ENCODE measurements at places on chromosomes 5 and 9.

GRCh38 chr5:177233206-177233605 is 70.3 kb downstream of the RAB24 start:
- no peak for DNase-seq

- no peak for DNase-seq
Measured at GRCh38 chr5:174849426-174849825, 125.0 kb downstream of the MSX2 start.

GRCh38 chr5:83644301-83644700 is 76.4 kb downstream of the HAPLN1 start:
- no peak for DNase-seq

GRCh38 chr9:98132806-98133631 is 14.0 kb upstream of the TRIM14 start:
- DNase-seq: no peak

GRCh38 chr5:117333011-117333410 is 758.4 kb upstream of the SEMA6A start:
- no peak for DNase-seq

GRCh38 chr9:135478191-135478590 is 1.4 kb upstream of the PPP1R26 start:
- DNase-seq: no peak

DNA sequence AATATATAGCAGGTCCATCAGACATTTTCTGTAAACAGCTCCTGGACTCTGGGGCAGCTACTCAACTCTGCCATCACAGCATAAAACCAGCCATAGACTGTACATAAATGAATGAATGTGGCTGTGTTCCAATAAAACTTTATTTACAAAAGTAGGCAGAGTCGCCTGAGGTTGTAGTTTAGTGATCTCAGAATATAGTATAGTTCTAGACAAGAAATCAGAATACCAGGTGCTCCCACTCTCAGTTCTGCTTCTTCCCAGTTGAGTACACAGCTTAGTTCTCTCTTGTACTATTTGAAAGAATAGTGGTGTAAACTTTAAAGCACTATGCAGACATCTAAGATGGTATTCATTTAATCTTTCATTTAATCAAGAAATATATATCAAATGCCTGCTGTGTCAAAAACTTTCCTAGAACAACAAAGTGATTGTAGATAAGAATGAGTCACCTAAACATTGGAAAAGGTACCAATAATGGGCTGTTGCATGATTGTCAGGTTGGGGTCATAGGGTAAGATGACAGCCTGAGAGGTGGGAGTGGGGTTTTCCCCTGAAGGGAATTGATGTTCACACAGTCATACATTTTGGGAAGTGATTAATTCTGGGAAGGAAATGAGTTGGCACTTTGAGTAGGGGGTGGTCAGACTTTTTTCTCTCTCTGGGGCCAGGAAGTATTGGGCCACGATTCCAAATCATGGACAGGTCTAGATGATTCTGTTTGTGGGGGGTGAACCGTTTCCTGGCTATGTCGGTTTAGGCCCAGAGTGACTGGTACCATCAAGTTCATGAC is 37.0 kb downstream of the TNFSF8 start:
- DNase-seq: no peak

- DNase-seq: no peak
Measured at GRCh38 chr9:112550531-112550930, 63.9 kb downstream of the KIAA1958 start.

DNA sequence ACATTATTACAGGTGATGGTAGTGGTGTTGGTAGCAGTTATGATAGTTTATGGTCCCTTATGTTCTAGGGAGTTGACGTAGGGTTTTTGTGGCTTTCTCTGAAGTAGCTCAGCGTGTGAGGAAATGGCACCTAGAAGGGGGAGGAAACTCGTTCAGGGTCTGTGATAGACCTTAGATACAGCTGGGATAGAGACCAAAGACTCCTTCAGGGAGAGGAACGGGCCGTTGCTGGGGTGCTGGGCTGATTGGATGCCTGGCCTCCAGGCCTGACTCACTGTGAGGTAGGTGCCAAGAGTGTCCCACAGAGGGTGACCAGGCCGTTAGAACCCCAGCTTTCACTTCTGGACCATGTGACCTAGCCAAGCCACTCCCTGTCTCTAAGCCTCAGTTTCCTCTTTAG is 96.6 kb downstream of the DAB2IP start:
- DNase-seq: no peak

GRCh38 chr5:111635916-111636570 is 121.0 kb downstream of the NREP start:
- DNase-seq: no peak

GRCh38 chr9:35395076-35395705 is 94.7 kb upstream of the RUSC2 start:
- DNase-seq: no peak

DNA sequence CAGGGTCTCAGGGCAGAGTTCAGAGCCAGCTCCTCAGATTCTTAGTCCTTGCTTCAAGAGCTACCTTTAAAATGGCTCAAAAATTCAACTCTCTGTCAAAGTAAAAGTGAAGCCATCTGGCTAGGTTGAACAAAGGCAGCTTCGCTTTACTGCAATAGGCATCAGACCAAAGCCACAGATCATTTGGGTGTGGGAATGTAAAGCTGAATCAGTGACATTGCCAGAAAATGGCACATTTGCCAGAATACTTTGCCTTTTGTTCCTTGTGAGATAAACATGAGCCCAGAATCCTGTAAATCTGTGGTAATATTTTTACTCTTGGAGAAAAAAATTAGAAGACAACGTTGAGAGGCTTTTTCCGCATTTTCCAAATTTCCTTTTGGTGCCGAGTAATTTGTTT is 210.5 kb downstream of the PALM2AKAP2 start:
- DNase-seq: no peak

DNA sequence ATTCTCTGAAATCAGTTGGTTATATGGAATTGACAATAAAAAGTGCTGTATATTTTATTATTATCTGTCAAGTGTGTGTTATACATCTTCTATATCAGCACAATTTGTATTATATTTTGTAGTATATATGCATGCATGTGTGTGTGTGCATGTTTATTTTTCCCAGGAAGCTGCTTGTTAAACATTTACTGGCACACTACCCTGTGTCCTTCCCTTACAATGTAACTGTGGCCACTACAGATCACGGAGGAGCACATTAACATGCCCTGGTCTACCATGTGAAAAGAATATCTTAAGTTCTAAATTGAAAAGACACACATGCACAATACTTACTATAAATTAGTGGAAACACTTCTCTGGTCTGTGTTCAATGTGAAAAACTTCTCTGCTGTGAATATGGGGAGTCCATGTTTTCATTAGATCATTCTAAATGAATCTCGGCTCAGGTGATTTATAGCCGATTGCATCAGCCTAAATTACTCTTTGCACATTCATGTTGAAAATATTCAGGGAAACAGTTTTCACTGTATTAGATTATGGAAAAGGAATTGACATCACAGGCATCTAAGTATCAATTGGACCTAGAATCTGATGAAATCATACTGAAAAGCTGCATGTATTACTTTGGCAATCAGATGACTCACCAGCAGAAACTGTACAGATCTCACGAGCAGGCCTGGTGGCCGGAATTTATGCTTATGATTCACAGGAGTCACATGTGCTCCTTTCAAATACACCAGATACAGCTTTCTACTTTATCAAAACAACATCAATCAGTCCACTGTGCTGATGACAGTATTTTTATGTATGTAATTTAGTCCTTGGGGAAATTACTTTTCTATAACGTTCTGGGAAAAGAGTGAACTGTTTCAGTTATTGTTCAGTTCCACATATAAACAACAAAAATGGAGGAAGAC is 39.4 kb downstream of the LURAP1L start:
- peak; percentile 46 for DNase-seq

- no peak for DNase-seq
Measured at GRCh38 chr5:39223565-39224156, 4.3 kb upstream of the FYB1 start.

GRCh38 chr9:91805031-91805430 is 145.0 kb downstream of the ROR2 start:
- no peak for DNase-seq

DNA sequence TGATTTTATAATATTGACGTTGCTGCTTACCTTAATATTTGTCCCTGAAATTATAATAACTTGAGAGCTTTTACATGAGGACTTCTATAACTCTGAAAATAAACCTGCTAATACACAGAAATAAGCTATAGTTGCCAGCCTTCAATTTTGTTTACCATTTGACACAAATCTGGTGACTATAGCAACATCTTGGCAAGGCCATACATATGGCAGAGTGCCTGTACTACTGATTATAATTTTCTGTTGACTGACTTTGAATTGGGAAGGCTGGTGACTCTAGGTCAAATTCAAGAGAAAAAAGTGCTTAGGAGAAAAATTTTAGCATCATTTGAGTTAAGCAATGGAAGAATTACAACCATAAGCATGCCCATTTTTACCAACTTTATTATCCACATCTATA is 581.4 kb upstream of the PTPRD start:
- no peak for DNase-seq

- no peak for DNase-seq
Measured at GRCh38 chr9:97809666-97810344, 43.2 kb upstream of the FOXE1 start.

DNA sequence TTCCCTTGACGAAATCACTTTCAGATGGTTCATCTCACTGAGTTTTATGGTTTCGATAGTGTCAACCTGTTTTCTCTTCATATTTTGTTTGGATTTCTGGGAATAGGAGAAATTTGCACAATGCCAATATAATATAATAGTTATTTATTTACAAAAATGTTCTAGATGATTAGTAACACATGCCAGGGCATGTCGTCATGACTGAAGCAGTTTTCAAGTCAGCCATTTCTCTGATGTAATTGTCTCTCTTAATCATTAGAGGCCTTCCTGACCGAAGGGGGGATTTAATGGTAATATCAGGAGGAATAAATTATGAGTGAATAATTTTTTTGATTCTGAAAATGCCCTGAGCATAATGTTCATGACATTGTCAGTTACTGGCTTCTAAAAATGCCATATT is 246.5 kb upstream of the ATP10B start:
- no peak for DNase-seq

GRCh38 chr9:137421838-137422603 is 941 bp downstream of the EXD3 start:
- DNase-seq: no peak

DNA sequence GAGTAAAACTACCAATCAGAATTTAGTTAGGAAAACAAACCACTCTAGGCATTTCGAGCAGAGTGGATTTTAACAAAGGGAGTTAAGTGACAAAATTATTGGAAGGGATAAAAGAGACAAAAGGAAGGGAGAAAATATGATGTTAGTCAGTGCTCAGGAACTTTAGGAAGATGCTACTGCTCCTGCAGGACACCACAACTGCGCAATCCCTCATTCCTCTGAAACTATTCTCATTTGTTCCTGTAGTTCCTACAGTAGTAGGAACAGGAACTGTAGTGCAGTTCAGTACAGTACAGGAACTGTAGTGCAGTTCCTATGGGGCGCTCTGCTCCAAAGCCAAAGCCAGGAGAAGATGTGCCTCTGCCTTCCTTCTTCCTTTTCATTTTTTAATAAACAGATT is 29.9 kb upstream of the MEGF10 start:
- no peak for DNase-seq

GRCh38 chr5:178545176-178545575 is 45.0 kb downstream of the COL23A1 start:
- DNase-seq: no peak

DNA sequence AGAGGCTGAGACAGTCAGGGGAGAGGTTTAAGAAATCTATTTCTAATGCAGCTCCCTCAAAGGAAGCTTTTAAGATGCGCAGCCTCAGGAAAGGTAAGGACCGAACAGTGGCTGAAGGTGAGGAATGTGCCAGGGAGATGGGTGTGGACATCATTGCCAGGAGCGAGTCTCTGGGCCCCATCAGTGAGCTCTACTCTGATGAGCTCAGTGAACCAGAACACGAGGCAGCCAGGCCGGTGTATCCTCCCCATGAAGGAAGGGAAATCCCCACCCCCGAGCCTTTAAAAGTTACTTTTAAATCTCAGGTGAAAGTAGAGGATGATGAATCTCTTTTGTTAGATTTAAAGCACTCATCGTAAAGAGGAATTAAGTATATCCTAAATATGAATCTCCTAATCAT is 8.2 kb downstream of the CAVIN4 start:
- DNase-seq: no peak

- DNase-seq: peak; percentile 58
Measured at GRCh38 chr5:127958421-127959011, 125.0 kb upstream of the SLC12A2 start.

DNA sequence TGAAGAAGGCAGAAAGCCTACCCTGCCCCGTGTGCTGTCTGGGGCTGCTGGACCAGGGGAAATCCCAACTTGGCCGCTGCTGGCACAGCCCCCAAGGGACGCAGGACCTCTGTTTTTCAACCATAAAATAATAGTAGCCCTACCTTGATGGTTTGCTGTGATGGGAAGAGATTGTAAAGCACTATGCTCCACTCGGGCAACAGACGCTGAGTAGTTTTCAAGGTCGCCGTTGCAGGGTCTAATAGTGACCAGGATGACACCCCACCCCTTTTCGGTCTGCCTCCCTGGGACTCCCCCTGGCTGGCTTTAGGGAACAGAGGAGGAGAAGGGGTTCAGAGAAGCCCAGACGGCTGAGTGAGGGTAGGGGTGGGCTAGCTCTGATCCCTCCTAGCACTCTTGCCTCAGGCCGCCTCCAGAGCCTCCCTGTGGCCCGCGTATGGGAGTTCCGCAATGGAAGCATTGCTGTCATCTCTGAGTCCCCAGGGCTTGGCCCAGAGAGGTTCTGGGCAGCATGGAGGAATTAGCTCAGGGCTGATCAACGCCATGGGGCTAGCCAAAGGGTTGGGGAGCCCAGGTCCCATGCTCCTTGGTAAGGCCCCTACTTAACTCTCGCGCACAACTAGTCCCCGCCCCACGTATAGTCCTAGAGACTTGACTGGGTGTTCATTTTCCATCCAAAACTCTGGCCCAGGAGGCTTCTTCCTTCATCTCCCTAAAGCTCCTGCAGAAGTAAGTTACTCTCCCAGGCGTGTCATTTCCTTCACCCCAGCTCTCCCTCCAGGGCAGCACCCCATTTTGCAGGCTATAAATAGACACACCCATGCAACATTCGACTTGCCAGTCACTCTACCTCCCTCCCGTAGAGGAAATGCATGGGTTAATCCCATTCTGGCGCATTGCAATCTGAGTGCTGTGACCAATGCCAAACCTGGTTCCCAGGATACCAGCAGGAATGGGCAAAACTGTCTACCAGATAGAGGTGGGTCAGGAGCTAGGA is 1.1 kb upstream of the IRF1 start:
- no peak for DNase-seq

- no peak for DNase-seq
Measured at GRCh38 chr9:80410106-80410505, 838.3 kb downstream of the TLE4 start.

- peak; percentile 80 for DNase-seq
Measured at GRCh38 chr9:83956436-83957247, 23.4 kb downstream of the HNRNPK start.

GRCh38 chr5:148688787-148689186 is 34.5 kb upstream of the HTR4 start:
- no peak for DNase-seq

DNA sequence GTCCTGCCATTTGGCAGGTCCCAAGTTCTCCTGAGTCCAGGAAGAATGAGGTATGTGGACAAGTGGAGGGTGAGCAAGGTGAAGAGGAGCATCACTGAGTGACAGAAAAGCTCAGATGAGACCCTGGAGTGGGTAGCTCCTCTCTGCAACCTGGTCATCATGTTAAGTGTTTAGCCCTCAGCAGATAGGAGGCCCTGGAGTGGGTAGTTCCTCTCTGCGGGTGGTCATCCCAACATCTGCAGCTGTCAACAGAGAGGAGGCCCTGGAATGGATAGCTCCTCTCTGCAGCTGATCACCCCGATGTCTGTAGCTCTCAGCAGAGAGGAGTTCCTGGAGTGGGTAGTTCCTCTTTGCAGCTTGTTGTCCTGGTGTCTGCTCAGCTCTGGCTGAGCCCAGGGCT is 48.4 kb downstream of the NDUFAF2 start:
- DNase-seq: no peak
